ENCODE measurements at places on chromosomes 12 and 14.

DNA sequence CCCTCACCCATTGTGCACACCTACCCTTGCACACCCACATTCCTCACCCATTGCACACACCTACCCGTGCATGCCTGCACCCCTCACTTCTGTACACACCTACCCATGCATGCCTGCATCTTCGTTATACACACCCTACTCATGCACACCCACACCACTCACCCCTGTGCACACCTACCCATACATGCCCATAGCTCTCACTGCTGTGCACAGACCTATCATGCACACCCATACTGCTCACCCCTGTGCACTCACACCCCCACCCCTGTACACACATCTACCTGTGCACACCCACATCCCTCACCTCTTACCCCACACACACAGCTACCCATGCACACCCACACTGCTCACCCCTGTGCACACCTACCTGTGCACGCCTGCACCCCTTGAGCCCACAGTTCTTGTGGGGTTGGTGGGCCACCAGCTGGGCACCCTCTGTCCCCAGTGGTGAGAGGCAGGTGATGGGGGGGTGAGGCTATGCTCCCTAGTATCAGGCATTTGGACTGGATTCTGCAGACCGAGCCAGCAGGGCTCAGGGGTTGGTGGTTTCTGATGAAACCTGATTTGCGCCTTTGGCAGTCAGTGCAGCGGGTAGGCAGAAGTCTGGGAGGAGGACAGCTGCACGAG, 15.6 kb downstream of the CEP170B start:
- no peak for DNase-seq

- peak; percentile 76 for DNase-seq
Measured at GRCh38 chr14:64636208-64636979, 67.8 kb upstream of the PLEKHG3 start.

- DNase-seq = no peak
Measured at GRCh38 chr12:108317308-108318234, 21.5 kb downstream of the CMKLR1 start.

GRCh38 chr12:82314406-82314892, 43.7 kb downstream of the CCDC59 start:
- no peak for DNase-seq

- no peak for DNase-seq
Measured at GRCh38 chr14:102893452-102893851, 29.0 kb upstream of the AMN start.

- no peak for DNase-seq
Measured at GRCh38 chr14:104431351-104431928, 148.1 kb upstream of the C14orf180 start.

DNA sequence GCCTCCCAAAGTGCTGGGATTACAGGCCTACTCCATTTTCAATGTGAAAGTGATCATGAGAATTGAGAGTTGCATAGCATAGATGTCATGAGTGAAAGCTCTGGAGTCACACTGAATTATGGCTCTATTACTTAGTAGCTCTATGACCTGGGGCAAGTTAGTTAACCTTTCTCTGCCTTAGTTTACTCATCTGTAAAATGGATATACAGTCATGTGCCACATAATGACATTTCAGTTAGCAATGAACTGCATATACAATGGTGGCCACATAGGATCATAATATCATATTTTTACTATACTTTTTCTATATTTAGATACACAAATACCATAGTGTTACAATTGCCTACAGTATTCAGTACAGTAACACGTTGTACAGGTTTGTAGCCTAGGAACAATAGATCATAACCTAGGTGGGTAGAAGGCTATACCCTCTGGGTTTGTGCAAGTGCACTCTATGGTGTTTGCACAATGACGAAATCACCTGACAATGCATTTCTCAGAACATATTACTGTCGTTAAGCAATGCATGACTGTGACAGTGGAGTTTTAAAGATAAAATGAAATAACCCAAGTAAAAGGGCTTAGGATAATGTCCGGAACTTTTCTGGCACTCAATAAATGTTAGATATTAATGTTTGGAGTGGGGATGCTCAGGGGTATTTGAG, 53.1 kb downstream of the ZFYVE26 start:
- DNase-seq = no peak

DNA sequence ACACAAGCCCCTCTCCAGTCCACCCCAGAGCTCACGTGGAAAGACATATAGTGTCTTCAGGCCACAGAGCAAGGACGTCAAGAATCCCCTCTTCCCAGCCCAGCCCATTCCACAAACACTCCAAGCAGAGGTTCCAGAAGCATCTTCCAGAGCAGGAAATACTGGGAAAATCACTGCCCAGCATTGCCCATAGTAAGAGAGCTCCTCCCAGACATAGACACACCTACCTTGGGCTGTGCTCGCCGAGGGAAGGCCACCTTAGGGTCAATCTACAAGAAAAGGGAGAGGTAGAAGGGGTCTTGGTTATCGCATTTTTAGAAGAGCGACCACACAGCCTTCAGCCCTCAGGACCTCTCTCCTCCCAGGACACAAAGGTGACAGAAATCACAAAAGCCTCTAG, 4.5 kb downstream of the MSI1 start:
- DNase-seq = no peak

DNA sequence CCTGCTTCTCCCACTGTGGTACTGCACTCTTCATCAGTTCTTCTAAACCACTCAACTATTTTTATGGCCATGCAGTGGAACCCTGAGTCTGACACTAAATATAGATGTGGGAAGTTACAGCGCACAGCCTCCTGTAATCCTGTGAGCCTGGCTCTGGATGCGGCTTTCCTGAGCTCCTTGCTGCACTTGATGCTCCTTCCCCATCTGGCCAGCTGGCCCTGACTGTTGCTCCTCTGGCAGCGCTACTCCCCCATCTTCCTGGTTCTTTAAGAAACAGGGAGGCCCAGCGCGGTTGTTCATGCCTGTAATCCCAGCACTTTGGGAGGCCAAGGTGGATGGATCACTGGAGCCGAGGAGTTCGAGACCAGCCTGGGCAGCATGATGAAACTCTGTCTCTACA, 24.6 kb downstream of the IQSEC3 start:
- DNase-seq = no peak

DNA sequence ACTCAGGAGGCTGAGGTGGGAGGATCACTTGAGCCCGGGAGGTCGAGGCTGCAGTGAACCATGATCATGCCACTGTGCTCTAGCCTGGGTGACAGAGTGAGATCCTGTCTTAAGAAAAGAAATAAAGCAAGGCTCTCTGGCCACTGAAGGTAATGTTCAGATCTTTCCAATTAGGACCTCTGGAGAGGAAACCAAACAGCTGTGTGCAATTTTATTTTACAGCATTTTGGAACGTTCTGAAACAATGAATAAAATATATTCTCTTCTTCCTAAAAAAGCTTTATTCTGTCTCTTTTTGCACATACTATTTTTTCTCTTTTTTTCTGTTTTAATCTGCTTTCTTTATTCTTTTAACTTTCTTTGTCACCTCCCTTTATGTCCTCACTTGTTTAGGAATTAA, 5.0 kb upstream of the YBX3 start:
- DNase-seq = no peak

DNA sequence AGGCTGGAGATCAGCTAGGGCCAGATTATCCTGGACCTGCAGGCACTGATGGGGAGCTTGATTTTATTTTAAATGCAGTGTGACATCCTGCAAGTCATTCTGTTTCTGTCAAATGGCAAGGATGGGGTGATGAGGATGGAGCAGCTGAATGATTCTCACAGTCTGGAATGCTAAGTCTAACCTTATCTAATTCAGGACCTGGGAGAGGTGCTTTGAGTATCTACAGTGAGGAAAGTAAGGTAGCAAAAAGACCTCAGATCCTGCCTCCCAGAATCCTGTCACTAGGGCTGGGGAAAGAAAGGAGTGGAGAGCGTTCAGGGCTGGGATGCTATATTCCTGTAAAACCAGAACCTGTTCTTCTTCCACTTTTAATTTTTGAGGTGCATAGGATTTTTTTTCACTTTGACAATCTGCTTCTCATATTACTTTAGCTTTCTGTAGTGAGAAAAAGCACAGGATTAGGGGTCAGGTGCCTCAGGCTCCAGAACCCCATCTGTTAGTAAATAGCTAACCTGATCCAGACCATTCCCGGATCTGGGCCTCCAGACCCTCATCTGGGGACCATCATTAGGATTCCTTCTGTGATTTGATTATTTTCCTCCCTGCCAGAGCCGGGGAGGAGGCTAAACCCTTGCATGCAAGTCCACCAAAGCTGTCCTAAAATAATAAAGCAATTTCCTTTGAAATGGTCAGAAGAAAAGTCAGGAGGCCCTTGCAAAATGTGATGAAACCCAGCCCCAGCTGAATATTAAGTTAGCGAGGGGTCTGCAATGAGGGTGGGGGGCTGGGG, 54.7 kb downstream of the ASCL1 start:
- DNase-seq = no peak

GRCh38 chr12:52147367-52147963, 44.3 kb downstream of the KRT80 start:
- DNase-seq = no peak

GRCh38 chr14:25832585-25832984, 765.2 kb downstream of the NOVA1 start:
- DNase-seq = no peak

- DNase-seq = no peak
Measured at GRCh38 chr12:94228488-94228907, 80.1 kb downstream of the PLXNC1 start.

GRCh38 chr12:45406988-45407850, 191.3 kb downstream of the ANO6 start:
- DNase-seq = no peak

DNA sequence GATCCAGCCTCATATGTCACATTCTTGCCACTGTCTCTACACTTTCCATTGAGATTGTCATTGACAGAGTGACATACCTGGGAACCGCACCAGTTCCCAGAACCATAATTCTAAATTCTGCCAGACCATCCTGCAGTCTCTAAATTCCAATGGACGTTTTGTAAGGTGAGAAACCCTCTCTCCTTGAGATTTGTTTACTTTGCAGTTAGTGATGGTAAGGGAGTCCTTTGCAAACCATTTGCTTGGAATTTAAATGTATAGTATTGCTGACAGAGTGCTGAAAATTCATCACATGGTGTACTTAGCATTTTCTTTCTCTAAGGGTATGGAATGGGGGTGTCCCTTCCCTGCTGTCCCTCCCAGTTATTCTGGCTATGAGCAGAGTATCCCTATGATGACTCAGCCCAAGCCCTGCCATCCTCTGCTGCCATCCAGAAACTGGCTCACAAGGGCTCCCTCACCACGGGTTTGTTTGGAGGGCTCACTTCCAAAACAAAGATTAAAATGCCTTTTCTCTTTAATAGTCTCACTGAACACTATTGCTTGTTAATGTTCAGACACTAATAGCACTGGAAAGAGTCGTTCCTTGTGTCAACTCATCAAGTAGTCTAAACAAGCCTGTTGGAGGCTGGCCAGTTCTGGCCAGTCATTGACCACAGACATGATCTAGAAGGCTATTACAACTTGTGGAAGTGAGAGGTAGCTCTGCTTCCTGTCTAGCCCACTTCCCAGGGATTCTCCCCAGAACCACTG, 129.0 kb upstream of the HMGA2 start:
- DNase-seq = no peak

- no peak for DNase-seq
Measured at GRCh38 chr12:79262938-79263337, 398.4 kb downstream of the SYT1 start.

- DNase-seq = peak; percentile 100
Measured at GRCh38 chr14:23094666-23095195, at the start of gene ACIN1. TSS of gene ACIN1 (minus strand) at chr14:23095136. CDS start at chr14:23095112, 24 bp downstream.

- no peak for DNase-seq
Measured at GRCh38 chr12:108756421-108756820, 25.1 kb upstream of the CORO1C start.

DNA sequence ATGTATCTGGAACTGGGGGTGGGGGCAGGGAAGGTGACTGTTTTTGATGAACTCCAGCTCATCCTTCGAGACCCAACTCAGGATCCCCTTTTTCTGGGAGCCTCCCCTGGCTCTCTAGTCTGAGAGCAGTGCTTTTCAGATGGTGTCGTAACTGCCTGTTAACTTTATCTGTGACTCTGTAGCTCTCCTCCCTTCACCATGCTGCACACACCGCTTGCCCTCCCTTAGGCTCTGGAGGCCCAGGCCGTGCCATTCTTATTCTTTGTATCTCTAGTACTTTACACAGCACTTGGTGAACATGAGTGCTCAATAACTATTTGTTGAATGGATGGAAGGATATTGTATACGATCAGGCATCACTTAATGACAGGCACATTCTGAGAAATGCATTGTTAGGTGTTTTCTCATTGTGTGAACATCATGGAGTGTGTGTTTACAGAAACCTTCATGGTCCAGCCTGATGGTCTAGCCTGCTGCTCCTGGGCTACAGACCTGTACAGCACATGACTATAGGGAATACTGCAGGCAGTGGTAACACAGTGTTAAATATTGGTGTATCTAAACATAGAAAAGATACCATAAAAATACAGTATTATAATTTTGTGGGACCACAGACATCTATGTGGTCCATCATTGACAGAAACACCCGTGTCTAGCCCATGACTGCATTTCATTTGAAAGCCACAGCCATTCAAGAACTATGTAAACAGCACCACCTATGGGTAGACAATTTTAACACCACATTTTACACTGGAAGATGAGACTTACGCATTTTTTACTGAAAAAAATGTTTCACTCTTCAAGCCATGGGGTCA, 91.8 kb downstream of the EML1 start:
- DNase-seq = no peak

GRCh38 chr12:130628304-130628703, 87.8 kb downstream of the RIMBP2 start:
- no peak for DNase-seq

GRCh38 chr12:111451649-111452129, 46.0 kb downstream of the SH2B3 start:
- DNase-seq = no peak

GRCh38 chr12:101939856-101940265, 62.5 kb downstream of the DRAM1 start:
- DNase-seq = no peak

DNA sequence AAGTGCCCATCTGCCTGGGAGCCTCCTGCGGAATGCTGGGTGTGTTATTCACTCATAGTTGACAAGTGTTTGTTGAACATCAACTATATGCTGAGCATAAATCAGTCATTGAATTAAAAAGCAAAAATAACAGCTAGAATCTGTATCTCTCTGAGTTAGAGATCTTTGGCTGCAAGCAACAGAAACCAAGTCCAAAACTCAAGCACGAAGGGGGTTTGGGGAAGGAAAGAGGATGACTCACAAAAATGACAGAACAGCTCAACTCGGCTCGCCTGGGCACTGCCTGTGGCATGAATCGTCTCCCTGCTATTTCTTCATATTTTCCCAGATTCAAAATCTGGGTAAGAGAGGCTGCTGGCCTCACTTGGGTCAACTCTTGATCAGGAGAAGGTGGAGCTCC, 72.6 kb upstream of the NCOR2 start:
- DNase-seq = no peak

DNA sequence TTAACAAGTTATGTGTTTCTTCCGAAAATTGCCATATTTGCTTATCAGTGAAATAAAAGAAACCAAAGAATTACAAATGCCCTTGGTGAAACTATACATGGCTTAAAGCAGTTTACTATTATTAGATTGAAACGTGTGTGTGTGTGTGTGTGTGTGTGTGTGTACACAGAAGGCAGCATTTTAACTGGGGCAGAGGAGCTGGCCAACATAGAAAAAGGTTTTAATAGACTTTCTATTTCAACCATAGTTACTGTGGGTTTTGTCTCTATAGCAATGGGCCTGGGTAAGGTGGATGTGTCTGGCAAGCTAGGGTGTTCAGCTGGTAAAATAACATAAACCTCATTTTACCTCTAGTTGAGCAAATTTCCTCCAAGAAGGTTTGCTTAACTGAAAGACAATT, 6.5 kb downstream of the PRICKLE1 start:
- DNase-seq = no peak
